ENCODE measurements at places on chromosomes 16 and 17.

GRCh38 chr17:18960803-18961511 is 9.0 kb downstream of the SLC5A10 start:
- DNase-seq, result peak; percentile 90

DNA sequence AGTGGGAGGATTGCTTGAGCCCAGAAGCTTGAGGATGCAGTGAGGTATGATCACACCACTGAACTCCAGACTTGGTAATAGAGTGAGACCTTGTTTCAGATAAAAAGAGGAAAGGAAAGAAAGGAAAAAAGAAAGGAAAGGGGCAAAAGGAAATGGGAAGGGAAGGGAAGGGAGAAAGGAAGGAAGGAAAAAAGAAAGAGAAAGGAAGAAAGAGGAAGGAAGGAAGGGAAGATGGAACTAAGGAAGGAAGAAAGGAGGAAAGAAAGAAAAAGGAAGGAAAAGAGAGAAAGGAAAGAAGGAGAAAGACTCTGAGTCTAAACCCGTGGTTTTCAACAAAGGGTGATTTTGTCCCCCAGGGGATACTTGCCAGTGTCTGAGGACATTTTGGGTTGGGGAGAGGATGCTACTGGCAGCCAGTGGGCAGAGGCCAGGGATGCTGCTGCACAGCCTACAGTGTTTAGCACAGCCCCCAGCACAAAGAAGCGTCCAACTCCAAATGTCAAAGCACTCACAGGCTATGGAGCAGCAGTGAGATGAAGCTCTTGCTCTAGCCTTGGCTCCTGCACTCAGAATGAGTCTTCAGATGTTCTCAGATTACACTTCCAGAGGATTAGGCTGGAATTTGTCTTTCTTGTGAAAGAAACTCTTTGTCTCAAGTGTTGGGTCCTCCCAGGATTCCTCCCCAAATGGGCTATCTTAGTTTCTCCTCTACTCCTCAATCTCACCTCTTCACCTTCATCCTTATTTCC is 64.2 kb downstream of the BMERB1 start:
- DNase-seq, result no peak

- DNase-seq, result no peak
Observed at GRCh38 chr16:85362443-85362842, 250.2 kb upstream of the CIBAR2 start.

GRCh38 chr16:87344931-87345631 is 27.9 kb upstream of the C16orf95 start:
- no peak for DNase-seq

DNA sequence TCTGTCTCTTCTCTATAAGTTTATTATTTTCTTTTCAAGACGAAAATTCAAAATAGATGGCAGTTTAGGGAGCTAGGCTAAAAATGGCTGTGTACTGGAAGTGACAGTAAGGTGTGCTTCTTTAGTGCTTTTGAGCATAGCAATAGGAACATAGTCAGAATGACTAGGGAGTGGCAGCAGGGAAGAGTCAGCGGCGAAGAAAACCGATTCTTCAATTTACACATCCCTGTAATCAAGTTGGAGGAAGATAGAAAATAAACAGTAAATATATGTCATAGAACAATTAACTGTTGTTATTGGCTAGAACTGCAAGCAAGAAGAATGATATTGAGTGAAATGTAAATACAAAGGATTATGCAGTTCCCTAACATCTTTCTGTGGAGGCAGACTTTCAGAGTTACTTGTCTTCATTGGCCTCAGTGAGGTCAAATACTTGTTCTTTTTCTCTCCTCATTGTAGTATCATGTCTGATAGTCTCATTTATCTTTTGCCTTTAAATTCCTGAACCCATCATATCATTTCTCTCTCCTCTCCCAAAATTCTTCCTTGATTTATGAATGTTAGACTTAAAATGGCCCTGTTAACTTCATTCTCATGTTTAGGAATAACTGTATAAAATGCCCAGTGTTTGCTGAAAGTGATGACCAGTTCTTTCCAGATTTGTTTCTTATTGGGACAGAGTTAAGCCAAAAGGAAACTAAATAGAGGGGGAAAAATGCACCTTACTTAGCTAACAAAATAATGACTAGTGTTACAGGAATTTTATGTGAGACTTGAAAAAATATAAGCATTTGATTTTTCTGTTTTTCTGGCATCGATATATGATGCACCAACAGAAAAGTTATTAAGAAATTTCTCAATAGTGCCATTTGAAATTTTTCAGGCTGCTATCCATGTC is 211.4 kb downstream of the BCAS3 start:
- no peak for DNase-seq

GRCh38 chr17:81277421-81277820 is 17.7 kb downstream of the SLC38A10 start:
- DNase-seq, result no peak

GRCh38 chr17:11332706-11333105 is 91.7 kb downstream of the SHISA6 start:
- no peak for DNase-seq

- DNase-seq, result no peak
Observed at GRCh38 chr17:81489012-81489997, 23.3 kb downstream of the ACTG1 start.
